ENCODE measurements at places on chromosomes 12 and 14.
A peak's percentile ranks its signal among the peaks of the same experiment; 100 is the strongest.

GRCh38 chr12:93318720-93319522, 58.8 kb upstream of the NUDT4 start:
- H3K27ac ChIP-seq, result no peak overlapping the region
- H3K4me1 ChIP-seq, result peaks cover 14% of the 10 kb centered on the region
- no peaks in the 10 kb centered on the region for H3K36me3 ChIP-seq
- DNase-seq, result no peak

- no peaks in the 10 kb centered on the region for H3K36me3 ChIP-seq
- no peaks in the 10 kb centered on the region for H3K27me3 ChIP-seq
- H3K4me3 ChIP-seq, result no peak overlapping the region
- peaks cover 17% of the 10 kb centered on the region for H3K4me1 ChIP-seq
- no peak overlapping the region for H3K27ac ChIP-seq
These were observed 9.6 kb upstream of the ENDOU start for GRCh38 chr12:47734725-47735480.

- DNase-seq, result no peak
- peak overlapping the region; percentile 74 for H3K27ac ChIP-seq
- peaks cover 8% of the 10 kb centered on the region for H3K4me1 ChIP-seq
- no peaks in the 10 kb centered on the region for H3K36me3 ChIP-seq
These were observed 251.5 kb downstream of the ZFP36L1 start for GRCh38 chr14:68541178-68541896.

GRCh38 chr14:62185078-62185477, 422.9 kb downstream of the SNAPC1 start:
- no peak overlapping the region for H3K27ac ChIP-seq
- no peaks in the 10 kb centered on the region for H3K27me3 ChIP-seq
- H3K4me3 ChIP-seq, result no peak overlapping the region
- H3K4me1 ChIP-seq, result no peaks in the 10 kb centered on the region
- no peak for DNase-seq

DNA sequence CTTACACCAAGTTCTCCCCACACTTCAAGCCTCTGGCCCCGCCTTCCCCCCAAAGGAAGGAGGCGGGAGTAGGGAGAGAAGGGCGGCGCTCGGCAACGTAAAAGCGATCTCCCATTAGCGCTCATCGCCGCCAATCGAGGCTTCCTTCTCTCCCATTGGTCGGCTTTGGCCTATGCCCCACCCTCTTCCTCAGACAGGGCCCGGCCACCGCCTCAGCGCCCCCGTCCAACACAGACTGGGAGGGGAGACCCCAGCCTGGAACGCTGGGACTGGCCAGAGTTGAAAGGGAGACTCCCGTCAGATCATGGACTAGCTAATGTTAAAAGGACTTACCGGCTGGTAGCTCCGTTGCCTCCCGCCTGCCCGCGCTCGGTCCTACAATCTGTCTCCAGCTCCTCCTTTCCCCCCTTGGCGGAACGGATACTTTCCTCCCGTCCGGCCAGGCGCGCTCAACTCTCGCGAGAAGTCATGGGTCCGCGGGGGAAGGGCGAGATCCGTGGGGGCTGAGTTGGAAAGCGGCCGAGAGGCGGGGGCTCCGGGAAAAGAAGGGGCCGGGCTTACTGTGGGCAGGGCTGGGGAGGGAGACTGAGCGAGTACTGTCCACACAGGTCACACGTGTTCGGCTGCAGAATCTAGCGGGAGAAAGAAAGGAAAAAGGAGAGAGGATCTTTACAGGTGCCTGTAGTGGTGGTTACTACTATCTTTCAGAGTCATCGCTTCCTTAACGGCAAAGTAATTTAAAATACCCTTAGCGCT, at the start of gene ATF7:
Gene ATF7 (minus strand): TSS at position 437 of the 756 bp plus-strand sequence. CDS start 25,382 bp downstream, outside the sequence.
- peak within 1 kb of the TSS; percentile 96 for H3K27ac ChIP-seq
- H3K4me1 ChIP-seq, result peaks cover 21% of the 10 kb centered on the region
- no peaks in the 10 kb centered on the region for H3K36me3 ChIP-seq
- H3K4me3 ChIP-seq, result peak within 1 kb of the TSS; percentile 43
- peak; percentile 98 for DNase-seq

DNA sequence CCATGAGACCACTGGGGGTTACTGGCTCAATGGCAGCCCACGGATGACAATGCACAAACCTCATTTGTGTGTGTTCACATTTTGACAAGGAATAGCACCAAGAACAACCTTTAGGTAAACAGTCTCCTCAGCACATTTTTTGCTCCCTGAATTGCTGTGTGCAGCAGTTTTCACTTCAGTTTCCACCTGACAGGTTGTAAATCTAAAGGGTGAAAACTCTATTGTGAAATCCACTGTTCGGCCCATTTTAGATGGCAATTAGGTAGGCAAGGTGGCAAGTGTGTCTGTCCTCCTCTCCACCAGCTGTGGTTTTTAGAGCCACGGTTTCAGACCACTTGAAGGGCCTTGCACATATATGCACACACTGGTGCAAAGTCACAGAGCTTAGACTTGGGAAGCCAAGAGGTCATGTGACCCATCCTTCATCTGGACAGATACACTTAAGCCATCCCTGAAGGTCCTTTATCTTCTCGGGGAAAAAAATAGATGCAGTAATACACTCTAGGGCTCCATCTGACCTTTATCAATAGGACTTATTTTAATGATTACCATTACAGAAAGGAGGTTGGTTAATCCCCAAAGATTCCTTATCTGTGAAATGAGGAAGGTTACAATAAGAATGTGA, 23.2 kb downstream of the HAL start:
- peak; percentile 28 for DNase-seq
- H3K27ac ChIP-seq, result no peak overlapping the region
- peaks cover 13% of the 10 kb centered on the region for H3K4me1 ChIP-seq
- H3K4me3 ChIP-seq, result no peak overlapping the region
- H3K36me3 ChIP-seq, result no peaks in the 10 kb centered on the region

GRCh38 chr14:47674148-47674542, 1.3 kb downstream of the MDGA2 start:
- no peak overlapping the region for H3K27ac ChIP-seq
- peaks cover 5% of the 10 kb centered on the region for H3K4me1 ChIP-seq
- H3K4me3 ChIP-seq, result peak overlapping the region; percentile 57
- peaks cover 78% of the 10 kb centered on the region for H3K27me3 ChIP-seq
- H3K36me3 ChIP-seq, result no peaks in the 10 kb centered on the region

DNA sequence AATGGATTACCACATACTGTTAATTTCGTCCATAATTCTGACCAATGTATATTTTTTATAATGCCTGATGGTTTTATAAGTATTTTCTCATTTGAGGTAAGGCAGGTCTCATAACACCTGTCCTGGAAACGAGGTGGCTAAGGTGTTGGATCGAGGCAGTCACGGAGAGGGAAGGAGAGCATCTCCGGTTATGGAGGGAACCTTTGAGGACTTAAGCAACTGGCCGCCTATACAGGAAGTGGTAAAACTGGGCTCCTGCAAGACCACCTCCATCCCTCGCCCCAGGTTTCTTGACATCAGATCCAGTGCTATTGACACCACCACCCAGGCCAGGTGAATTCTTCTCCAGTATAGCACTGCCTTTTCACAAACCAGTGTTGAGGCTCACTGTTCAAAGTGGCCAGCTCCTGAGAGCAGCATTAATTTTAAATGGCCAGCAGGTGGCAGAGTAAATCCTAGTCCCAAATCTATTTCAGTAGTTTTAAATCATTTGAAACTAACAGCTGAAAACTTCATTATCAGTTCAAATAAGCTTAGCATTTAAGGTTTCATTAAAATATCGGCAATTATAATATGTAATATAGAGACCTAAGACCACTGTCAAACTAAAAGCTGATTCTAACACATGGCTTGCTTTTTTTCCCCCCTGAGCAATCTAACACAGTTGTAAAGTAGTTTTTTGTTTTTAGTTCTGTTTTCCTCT, 100.8 kb downstream of the PPM1A start:
- DNase-seq, result peak; percentile 61
- no peak overlapping the region for H3K27ac ChIP-seq
- H3K4me3 ChIP-seq, result no peak overlapping the region
- no peaks in the 10 kb centered on the region for H3K4me1 ChIP-seq
